ENCODE measurements at places on chromosomes 2 and 18. TPM values are rescaled to one million over a fixed set of nuclear protein-coding genes. Genes with fewer than 3 reads are reported as not detected.

DNA sequence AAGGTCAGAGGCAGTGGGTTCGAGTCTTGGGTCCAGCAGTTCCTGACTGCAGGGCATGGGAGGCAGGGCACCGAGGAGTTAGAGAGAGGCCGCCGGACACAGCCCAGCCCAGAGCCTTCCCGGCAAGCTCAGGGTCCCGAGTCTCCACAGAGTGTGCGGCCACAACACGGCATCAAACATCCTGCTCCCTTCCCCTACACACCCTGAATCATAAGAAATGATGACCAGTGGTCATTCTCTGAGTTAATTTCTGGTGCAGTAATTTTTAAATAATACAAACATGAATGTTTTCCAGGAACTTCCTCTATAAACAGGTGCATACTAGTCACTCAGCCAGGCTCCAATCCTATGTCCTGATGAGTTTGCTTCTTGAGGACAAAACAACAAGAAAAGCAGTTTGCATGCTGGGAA, 118.0 kb downstream of the PXDN start:
- no peak for DNase-seq

The HOXD1 gene
- 8.2 TPM for polyA plus RNA-seq

GRCh38 chr2:95041060-95041823, 15.7 kb downstream of the MAL start:
- no peak for DNase-seq

The LRATD1 gene
- polyA plus RNA-seq: 18.8 TPM

The AQP4 gene
- 0.08 TPM for polyA plus RNA-seq

- no peak for DNase-seq
Observed at GRCh38 chr2:28666496-28667184, 85.0 kb upstream of the PPP1CB start.

GRCh38 chr2:238097201-238097987, 2.7 kb upstream of the ESPNL start:
- DNase-seq: no peak
